ENCODE measurements at places on chromosomes 4 and X.

GRCh38 chr4:186669159-186669731 lies 54.4 kb downstream of the FAT1 start:
- no peak for DNase-seq

DNA sequence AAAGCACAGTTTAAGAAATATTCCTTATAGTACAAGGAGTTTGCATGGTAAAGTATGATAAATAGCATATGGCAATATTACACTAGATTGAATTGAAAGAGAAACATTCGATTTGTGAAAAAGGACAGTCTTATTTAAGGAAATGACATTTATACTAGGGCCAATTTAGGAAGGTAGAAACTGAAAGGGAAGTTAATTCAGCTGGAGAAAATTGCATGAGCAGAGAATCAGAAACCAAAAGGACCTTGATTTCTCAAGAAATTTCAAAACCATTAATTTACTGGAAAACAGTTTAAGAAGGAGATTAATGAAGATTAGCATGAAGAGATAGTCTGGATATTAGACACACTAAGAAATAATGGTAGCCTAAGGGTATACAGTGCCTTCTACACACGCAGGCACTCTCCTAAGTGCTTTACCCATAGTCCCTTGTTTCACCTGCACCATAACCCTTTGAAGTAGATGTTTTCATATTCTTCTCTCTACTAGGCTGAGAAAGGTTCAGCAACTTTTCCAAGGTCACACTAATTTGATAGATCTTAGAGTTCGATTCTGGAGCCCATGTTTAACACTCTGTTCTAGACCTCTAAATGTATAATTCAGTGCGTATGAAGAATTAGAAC lies 259.1 kb upstream of the SLIT2 start:
- no peak for DNase-seq

DNA sequence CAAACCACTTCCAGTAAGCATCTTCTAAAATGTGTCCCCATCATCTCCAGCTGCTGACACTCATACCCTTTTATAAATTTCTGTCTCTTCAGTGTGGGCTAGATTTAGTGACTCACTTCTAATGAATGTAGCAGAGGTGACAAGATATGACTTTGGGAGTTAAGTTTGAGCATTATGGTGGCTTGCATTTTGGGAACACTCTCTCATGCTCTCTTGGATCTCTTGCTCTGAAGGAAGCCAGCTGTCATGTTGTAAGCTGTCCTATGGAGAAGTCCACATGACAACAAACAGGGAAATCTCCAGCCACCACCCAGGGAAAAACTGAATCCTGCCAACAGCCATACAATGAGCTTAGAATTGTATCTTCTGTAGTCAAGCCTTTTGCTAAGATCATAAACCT lies 691.3 kb upstream of the PCDH7 start:
- DNase-seq, result no peak

- no peak for DNase-seq
Measured at GRCh38 chr4:95465010-95465409, 83.8 kb downstream of the UNC5C start.

GRCh38 chrX:24027985-24028384 lies 999 bp upstream of the KLHL15 start:
- DNase-seq, result no peak

GRCh38 chr4:18635531-18635930 lies 614.0 kb upstream of the LCORL start:
- no peak for DNase-seq

All from CD4-positive, alpha-beta T cell treated with Interleukin-2 at 100 ng/mL for 4 hours (primary cell).